CD4-positive, alpha-beta T cell treated with Interleukin-12 subunit alpha and Interleukin-12 subunit beta, for 1 hour (primary cell): ENCODE measurements at places on chromosomes 7 and 10.
A peak's percentile ranks its signal among the peaks of the same experiment; 100 is the strongest.

- no peak for DNase-seq
These were observed 581.1 kb upstream of the AUTS2 start for GRCh38 chr7:69017208-69017607.

DNA sequence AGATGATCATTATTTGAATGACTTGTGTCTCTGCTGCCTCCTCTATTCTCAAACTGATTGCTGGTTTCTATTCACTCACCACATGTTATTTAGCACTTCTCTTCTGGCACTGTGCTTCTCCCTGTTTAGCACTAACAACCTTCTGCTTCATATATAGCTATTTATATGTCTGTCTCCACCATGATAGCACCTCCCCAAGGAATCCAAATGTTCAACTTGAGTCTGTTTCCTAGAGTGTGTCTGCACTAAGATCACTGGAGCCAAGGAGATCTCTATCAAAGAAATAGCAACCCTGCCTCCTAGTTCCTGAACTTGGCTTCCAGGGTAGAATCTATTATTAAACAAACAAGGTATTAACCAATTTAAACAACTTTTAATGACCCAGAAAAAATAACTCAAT is 104.5 kb downstream of the CYP26A1 start:
- no peak for DNase-seq

DNA sequence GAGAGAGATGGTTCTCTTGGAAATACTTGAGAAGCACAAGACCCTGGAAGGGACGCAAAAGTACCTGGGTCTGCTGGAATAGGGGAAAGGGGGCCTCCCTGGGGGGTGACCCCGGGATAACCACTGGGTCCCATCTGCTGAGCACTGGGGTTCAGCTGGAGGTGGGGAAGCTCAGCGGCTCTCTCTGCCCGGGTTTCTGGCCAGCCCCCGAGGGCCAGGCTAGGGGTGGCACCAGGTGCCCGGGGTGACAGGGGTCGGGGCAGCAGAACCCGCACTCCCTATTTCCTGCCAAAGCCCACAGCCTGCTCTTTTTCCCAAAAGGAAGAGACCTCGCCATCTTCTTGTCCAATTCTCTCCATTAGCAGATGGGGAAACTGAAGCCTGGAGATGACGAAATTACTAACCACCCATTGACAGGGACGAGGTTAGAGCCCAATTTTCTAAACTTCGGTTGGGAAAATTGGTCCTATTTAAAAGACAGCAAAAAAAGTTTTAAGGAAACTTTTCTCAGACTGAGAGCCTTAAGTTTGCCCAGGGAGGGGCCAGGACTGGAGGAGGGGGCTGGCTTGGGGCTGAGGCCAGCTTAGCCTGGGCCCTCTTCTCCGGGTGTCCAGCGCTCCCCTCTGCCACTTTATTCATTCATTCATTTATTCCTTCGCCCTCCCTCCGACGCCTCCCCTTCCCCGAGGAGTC is 17.8 kb upstream of the GATA3 start:
- DNase-seq, result peak; percentile 3

- DNase-seq, result no peak
These were observed 167.0 kb upstream of the CDK1 start for GRCh38 chr10:60611291-60611747.

GRCh38 chr10:13686331-13686752 is 99.6 kb downstream of the PRPF18 start:
- no peak for DNase-seq

DNA sequence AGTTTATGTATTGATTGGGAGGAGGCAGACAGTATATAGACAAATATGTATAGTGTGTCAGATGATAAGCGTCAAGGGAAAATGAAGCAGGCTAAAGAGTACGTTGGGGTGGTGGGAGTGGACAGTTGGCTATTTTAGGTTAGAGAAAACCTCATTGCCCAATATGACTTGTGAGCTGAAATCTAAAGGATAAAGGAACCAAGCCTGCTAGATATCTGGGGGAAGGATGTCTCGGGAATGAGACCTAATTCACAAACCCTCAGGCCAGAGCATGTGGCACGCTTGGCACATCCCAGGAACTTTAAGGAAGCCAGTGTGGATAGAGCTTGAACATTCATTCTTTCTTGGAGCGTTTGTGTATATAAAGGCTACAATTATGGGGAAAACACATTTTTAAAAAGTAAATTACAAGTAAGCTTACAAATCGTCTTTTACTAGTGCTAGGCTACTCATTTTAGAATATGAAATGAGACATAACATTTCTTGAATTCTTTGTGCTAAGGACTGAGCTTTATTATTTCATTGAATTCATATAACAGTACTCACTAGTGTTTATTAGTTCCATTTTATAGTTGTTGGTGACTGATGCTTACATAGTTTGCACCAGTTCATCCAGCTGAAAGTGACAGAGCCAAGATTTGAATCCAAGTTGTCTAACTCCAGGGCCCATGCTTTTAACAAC is 9.7 kb downstream of the FHIP2A start:
- DNase-seq, result no peak

DNA sequence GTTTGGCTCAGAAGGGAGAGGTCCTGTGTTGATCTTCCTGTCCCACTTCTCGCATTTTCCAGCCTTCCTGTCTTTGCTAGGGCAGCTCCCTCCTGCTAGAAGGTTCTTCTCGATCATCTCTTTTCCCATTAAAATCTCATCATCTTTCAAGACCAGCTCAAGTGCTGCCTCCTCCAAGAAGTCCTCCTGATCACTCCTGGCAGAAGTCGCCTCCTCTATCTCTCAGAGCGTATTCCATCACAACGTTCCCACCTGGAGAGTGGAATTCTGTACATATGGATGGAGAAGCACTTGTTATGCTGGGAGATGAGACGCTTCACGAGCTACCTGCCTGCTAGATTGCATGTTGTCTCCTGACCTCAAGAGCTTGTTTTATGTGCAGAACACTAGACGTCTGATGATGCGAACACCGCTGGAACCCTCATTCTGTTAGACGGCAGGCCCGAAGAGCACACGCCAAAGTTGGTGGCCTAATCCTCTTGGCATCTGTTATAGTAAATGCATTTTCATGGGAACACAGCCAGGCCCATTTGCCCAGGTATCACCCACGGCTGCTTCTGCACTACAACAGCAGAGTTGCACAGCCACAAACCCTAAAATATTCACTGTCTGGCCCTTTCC is 68.0 kb upstream of the INSIG1 start:
- DNase-seq, result no peak

- DNase-seq, result no peak
These were observed 294.2 kb downstream of the PLXDC2 start for GRCh38 chr10:20110125-20111100.

DNA sequence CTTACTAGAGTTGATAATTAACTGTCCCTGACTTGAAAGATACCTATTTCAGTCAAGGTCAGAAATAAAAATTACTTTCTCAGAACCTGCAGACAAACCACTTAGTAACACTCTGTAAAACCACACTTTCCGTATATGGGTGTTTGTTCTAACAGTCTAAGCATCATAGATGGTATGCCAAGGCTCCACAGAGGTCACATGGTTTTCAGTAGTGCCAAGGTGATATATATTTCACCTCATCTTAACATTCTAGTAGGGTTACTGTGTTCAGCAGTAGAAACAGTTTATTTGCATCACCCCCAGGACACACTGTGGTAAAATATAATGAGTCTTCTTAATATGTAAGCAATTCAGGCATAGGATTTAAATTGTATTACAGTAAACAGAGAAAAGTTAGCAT is 61.5 kb downstream of the KCND2 start:
- DNase-seq, result no peak

DNA sequence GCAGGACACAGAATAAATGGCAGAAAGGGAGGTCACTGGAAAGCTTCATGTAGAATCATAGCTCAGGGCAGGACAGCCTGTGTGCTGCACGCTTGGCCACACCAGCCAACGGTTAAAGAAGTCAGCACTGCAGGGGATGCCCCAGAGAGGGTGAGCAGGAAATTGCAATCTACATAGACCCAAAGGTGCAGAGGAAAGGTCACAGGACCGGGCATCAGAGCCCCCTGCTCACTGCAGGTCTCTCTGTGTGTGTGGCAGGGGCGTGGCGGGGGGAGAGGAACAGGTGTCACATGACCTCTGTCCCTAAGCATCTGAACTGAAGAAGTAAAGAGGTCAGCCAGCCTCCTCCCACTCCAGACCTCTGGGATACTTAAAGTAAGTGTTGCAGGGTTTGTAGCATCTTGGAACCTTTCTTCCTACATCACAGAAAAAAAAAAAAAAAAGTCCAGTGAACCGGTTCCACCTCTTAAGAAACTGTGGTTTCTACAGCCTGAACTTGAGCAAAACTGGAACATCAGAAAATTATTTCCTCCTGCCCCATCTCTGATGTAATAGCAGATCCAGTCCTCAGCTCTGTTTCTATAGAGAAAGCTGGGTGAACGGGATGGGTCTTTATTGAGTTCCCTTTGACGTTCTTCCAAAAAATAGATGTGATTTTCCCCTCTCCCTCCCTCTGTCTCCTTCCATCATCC is 64.3 kb downstream of the RGS10 start:
- peak; percentile 23 for DNase-seq

DNA sequence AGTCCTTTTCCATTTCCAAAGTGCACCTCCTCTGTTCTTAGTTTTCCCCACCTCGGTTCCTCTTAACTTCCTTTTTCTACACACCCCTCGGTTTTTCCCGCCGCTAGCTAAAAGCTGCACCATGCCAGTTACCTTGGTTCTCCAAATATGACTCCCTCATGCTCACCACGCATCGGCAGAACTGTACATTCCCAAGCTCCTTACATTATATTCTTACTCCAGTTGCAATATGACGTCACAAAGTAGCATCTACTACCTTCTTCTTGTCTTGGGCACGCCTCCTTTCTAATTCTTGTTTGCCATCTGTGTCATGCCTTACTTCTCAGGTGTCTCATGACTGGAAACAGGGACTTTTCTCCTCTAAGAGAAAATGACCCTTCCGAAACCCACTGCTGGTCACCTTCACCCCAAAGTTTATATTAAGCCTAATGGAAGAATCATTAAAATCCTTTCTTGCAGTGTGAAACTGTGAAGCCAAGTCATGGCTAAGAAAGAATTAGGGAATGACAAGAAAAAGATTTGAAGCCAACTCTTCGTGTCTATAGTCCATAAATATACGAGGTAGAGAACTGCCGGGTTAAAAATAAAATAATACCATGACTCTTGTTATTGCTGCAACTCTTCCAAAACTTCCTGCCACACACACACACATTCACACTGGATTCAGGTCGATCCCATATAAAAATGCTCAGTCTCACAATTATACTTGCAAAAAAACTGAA is 1.7 kb downstream of the ESYT2 start:
- peak; percentile 63 for DNase-seq

DNA sequence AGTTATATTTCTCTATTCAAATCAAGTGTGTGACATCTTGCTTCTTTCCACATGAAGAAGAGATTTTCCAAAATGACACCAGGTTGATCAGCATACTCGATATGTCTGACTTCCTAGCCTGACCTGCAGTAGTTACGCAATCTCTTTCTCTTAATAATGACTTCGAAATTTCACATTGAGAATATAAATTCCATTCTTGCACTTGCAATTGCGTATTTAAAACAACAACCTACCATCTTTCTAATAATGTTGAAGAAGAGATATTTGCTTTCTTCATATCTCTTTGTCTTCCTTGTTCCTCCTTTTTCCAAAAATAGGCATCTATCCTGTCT is 276.3 kb downstream of the CSTF2T start:
- DNase-seq, result no peak

GRCh38 chr10:77305650-77306632 is 331.7 kb downstream of the KCNMA1 start:
- DNase-seq, result no peak

GRCh38 chr7:66522518-66522917 is 106.2 kb upstream of the KCTD7 start:
- DNase-seq, result no peak

- no peak for DNase-seq
These were observed 5.1 kb upstream of the CYTH3 start for GRCh38 chr7:6277476-6277875.

GRCh38 chr10:15518250-15518649 is 147.2 kb upstream of the FAM171A1 start:
- DNase-seq, result no peak

DNA sequence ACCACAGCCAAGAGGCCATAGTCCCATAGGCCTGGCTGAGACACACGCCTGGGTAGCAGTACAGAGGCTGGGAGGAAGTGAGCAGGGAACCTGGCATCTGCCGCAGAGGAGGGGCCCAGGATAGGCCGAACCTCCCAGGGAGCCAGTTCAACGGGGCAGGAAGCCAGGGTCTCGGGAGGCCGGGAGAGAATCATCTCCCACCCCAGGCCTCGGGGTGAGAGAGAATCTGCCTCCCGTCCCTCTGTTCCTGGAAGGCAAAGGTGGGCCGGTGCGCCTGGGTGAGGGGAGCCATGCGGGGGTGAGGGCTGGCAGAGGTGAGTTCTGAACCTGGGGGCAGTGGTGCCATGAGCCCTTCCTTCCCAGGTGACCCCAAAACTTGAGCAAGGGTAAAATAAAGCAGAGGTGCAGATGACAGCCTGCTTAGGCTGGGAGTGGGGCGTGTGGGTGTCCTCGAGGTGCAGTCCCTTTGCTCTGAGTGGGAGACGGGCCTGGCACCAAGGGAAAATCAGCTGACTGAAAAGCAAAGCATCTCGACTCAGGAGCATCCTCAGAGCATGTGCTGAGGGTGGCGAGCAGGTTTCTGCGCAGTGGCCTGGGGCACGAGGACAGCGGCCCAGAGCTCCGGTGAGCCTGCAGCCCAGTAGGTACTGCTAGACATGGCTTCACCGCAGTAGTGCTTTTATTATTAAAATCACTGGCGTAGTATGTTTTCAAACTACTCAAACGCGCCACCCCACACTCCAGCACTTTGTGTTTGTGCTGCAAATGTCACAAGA is 15.5 kb downstream of the AGAP3 start:
- no peak for DNase-seq

DNA sequence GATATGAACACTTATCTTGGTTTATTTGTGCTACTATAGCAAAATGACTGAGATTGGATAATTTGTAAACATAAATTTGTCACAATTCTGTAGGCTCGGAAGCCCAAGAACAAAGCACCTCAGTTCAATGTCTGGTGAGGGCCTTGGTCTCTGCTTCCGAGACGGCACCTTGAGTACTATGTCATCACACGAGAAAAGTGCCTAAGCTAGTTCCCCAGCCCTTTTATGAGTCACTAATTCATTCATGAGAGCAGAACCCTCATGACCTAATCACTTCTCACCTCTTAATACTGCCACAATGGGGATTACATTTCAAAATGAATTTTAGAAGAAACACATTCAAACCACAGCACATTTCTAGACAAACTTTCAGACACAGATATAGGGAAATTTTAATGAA is 52.0 kb upstream of the PRSS1 start:
- no peak for DNase-seq

- no peak for DNase-seq
These were observed 30.2 kb downstream of the LRRC27 start for GRCh38 chr10:132362151-132362611.
